ENCODE measurements at places on chromosomes 13 and 19.

DNA sequence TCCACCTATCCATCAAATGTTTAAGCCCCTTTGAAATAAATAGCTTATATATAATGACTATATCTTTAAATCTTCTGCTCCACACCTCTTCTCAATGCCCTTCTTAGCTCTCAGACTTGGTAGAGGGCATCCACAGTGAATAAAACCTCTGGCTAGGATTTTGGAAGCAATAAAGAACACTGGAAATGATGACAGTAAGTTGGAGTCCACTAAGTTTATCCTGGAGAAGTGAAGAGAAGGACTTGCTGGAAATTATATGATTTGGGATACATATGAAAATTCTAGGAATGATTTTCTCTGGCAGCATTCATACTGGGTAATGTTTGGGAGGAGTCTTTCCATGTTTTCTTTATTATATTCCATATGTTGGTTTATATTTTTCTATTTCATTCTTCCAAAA is 133.5 kb upstream of the KL start:
- no peak for DNase-seq

DNA sequence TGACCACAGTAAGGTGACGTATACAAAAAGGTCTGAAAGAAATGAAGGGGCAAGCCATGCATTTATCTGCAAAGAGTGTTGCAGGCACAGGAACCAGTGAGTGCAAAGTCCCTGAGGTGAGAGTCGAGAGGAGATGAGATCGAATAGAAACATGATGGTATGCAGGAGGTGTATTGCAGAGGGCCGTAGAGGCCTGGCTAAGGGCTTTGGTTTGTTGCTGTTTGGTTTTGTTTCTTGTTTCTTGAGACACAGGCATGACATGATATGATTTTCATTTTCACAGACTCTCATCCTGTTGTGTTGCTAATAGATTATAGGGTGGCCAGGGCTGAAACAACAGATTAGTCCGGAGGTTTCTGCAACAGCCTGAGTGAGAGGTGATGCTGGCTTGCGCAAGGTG is 80.4 kb downstream of the HSPH1 start:
- no peak for DNase-seq

- no peak for DNase-seq
These were observed at the start of gene ADGRE3 for GRCh38 chr19:14674764-14675163. Gene ADGRE3 (minus strand): TSS chr19:14674844. CDS start chr19:14674770, 74 bp downstream.

- DNase-seq: no peak
These were observed 1.8 kb downstream of the PVR start for GRCh38 chr19:44645407-44646048.

DNA sequence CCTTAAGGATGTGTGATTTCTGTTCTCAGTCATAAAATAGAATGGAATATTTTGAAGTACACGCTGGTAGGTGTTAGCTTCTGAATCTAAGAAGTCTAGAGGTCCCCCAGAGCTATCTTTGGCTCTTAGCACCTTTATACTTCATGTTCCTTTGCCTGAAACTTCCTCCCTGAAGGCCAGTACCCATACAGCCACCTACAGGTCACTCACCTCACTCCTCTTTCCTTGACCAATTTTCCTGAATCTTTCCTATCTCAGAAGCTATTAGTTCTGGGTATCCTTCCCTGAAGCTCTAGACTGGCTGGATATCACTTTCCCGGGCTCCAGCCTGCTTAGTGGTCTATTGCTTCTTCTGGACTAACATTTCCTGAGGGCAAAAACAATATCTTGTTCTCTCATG is 93.4 kb upstream of the EDNRB start:
- no peak for DNase-seq

DNA sequence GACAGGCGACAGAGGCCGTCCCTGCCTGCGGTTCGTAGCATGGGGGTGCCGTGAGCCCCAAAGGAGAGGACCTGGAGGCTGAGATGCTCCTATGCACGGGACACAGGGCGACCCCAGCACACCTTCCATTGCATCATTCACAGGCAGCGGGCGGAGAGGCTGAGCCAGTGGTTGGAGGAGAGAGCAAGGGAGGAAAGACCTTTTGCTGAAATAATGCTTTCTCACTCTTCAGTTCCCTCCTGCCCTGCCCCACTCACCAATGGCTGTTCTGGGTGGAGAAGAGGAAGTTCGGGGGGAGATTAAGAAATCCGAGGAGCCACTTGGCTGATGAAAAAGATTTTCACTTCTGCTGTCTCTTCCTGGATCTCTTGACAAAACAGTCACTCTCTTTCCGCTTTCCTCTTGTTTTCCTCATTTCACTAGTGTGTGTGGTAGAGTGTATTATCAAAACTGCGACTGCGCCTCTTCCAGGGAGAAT is at the start of gene NLRP12:
TSS of gene NLRP12 (minus strand) at position 181 of the 478 bp plus-strand sequence. CDS start at position 41, 140 bp downstream.
- no peak for DNase-seq

DNA sequence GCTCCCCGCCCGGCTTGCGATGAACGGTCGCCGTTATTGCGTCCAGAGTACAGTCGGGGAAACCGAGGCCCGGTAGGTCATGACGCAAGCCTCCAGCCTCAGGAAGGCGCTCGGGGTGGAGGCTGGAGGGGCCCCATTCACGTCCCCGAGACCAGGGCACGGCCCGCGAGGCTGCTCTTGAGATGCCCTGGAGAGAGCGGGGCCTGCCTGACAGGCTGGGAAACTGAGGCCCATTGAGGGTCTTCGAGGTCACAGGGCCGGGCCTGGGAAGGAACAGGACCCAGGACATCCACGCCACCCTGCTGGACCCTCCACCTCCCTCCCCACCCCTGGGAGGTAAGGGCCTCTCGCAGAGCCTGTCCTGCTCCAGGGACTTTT is 367 bp downstream of the NDUFS7 start:
- no peak for DNase-seq

- DNase-seq: no peak
These were observed 165.3 kb downstream of the LMO7 start for GRCh38 chr13:75801388-75801945.

DNA sequence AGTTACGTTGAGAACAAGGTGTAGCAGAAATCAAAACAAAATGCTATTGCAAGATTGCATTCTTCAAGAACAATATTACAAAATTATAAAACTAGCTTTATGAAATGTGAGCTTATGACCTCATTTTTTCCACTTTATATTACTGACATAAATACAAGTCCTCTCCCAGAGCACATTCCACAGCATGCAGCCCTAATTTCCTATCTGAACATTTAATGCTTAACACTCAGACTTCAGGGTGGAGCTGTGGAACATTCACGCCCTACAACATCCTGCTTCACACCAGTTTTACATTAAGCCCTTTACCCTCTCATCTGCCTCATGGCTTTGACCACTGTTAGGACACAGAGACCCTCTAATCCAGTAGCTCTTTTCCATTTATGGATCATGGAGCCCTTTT is 65.5 kb downstream of the EPSTI1 start:
- no peak for DNase-seq

- DNase-seq: no peak
These were observed 35.3 kb upstream of the SLC10A2 start for GRCh38 chr13:103101500-103101899.

- DNase-seq: no peak
These were observed 158.0 kb downstream of the VWA8 start for GRCh38 chr13:41802684-41803444.

DNA sequence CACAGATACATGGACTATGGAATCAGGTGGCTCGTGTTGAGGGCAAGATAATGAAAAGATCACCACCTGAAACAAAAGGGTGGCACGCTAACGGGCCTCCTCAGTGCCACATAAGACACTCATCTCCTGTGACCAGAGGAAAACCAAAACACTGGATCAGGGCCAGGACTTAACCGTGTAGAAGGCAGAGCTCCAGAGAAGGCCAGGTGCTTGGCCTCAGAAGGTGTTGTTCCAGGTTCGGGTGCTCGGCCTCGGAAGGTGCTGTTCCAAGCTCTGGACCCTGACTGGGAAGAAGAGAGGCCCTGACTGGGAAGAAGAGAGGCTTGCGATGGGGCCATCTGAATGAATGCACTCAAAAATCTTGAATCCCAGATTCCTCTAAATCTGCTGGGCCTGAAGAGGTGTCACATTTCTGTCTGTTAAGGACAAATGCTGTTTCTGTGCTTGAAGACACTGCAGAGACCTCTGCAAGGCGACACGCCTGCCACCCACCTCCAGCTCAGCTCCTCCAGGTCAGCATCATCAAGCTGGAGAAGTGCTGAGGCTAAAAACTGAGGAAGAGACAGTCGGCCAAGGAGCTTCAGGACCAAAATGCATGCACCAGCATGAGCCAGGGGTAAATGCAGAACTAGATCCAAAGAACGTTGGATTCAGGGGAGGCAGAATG is 2.7 kb upstream of the RASA3 start:
- DNase-seq: no peak

DNA sequence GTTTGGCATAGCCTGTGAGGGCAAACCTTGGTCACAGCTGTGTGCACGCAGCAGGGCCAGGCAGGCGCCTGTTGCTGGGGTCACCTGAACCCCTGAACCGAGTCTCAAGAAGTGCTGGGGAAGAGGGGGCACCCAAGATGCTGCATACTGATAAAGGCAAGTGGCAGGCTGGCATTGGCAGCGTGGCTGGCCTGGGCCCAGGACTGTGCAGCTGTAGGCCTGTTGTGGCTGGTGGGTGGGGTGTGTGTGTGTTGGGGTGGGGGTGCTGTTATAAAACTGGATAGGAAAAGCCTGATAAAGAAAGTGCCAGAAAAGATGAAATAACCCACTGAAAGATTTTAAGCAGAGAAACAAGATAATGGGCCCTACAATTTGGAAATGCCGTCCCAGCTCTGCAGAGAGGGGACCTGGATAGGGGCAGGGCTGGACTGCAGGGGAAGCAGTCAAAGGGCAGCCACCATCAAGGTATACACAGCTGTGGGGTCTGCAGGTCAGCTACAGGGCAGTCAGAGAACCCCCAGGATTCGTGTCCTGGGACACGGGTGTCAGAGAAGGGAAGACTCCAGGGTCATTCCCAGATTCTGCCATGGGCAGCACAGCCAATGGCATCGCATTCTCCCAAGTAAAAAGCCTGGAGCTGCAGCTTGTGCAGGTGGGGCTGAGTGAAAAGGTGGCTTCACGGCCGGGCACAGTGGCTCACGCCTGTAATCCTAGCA is 33.2 kb downstream of the CILP2 start:
- no peak for DNase-seq

DNA sequence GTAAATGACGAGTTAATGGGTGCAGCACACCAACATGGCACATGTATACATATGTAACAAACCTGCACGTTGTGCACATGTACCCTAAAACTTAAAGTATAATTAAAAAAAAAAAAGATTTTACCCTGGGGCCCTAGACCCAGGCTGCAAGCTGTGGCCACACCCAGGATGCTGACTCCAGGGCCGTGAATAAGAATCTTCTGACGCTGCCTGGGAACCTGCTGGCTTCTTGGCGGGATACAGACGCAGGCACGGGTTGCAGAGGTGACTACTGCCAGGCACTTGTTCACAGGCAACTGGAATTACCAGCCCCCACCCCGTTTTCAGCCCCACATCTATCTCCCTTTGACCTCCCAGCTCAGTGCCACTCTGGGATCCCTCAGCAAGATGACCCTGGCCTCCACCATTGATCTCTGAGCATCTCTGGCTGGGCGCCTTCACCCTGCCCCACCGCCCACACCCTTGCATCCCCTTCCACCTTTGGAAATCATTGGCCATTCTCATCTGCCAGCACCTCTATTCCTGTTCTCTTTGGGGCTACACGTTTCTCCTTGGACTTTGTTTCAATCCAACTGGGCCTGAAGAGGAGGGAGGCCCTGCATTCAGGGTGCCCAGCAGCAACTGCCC is 21.1 kb upstream of the CFAP97D2 start:
- no peak for DNase-seq

- no peak for DNase-seq
These were observed 4.6 kb upstream of the CDC16 start for GRCh38 chr13:114230117-114230516.

DNA sequence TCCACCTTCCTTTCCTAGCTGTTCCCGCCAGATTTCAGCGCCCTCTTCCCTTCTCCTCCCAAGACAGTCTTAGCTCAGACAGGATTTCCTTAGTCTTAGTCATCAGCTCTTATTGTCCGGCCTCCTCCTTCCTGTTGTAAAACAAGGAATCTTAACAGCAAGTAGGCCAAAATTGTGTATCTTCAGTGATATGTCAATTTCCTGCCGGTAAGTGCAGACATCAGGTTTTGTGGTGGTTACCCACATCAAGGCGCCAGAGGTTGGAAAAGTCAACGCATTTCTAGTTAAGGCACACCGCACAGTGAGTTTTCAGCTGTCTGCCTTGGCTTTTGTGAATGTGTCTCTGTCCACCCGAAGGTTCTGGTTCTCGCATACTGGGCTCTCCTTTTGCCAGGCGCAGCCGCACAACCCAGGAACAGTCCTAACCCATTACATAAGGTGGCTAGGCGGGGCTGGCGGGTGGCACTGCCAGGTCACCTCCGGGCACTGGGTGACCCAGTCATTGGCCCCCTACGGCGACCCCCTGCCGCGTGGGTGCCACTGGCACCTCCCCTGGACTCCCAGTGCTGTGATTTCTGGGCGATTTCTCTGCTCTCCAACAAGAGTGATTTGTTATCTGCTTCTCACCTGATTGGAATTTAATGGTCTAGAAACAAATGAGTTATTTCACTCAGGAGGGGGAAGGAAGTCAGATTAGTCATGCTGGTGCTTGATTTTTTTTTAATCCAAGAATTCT is 12.9 kb downstream of the COL4A2 start:
- no peak for DNase-seq

DNA sequence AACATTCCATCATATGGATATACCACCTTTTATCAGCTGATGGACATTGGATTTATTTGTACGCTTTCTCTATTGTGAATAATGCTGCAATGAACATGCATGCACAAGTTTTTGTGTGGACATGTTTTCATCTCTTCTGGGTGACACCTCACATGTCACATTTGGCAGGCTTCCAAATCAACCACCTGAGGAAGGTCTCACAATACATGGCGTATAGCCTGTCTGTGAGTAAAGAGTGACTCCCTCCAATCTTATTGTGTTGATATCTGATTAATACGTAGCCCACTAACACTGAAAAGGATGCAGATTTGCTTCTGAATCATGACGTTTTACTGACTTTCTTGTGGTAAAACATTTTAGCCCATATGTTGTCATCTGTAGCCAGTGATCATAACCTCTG is 61.1 kb downstream of the SLC15A1 start:
- no peak for DNase-seq

- DNase-seq: no peak
These were observed 29.3 kb downstream of the SERP2 start for GRCh38 chr13:44402899-44403445.

DNA sequence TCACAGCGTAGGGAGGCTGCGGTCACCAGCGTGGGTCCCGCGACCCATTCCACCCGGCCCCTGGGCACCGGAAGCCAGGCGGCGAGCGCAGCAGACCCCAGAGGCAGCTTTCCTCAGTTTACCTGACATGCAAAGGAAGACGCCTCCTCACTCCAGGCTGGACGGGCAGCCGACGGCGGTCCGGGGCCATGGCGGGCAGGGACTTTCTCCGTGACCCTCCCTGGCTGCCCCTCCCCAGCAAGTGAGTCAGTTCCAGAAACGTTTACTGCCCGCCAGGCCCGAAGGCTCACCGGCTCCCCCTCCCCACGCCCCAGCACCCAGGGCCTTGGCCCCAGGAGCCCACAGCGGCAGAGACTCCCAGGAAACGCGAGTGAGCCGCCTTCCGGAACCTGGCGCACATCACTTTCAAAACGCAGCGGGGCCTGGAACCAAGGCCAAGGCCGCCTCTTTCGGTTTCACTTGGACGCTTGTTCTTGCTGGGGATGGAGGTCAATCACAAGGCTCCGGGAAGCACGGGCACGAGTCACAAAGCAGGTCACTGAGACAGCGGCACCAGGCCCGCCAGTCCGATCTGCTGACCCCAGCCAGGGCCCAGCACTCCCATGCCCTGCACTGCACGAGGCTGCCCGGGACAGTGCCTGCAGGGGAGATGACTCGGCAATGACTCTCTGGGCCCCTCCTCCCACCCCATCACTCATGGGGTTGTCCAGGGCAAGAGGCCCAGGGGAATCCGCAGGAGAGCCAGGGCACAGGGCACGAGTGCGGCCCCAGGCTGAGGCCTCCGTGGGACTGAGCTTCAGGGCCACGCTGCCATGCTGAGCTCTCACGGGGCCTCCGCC is 5.3 kb downstream of the SBNO2 start:
- no peak for DNase-seq
